ENCODE measurements at places on chromosomes 11 and 22.

DNA sequence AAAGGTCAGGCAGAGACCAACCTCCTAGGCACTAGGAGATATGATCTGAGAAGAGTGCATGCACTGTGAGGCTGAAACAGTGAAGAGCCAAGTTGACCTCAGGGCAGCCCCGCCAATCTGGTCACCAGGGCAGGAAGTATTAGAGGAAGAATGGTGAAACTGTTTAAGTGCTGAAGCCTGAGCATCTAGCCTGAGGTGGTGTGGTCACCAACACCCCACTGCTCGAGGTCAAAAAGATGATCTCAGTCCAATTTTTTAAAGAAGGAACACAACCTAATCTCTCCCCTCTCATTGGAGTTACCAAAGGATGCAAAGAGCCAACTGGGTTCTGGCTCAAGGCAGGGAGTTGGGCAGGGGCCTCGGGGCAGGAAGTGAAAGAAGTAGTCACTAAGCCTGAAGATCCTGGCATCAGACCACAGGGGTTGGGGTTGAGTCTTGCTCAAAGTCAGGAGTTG lies 4.0 kb downstream of the APBB1 start:
- DNase-seq = no peak

DNA sequence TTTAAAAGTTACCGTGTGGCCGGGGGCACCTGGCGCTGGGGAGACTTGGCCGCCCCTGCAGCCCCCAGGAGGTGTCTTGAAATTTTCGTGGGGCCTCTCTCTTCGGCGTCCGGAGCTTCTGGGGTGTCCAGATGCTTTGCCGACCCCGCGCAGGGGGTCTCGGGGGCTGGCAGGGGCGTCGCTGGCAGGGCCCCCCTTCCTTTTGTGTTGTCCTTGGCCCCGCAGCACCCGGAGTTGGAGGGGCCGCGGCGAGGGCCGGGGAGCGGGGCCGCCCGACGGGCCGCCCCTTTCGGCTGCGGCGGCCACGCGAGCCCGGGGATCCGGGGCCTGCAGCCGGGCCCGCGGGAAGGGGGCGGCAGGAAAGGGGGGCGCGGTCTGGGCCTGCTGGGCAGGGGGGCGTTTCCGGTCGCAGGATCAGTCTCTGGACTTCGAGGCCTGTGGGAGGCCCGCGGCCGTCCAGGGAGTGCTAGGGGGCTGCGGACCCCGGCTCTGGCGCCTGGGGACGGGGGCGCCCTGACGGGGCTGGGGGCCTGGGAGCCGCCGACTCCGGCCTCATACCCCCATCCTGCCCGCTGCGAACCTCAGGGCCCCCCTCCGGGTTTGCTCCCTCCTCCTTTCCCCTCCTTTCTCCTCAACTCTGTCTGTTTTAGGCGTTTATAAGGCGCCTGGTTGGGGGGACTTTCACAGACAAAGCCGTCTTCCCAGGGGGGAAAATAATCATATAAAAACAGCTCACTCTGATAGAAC lies 869 bp downstream of the ZC3H7B start:
- DNase-seq = no peak

DNA sequence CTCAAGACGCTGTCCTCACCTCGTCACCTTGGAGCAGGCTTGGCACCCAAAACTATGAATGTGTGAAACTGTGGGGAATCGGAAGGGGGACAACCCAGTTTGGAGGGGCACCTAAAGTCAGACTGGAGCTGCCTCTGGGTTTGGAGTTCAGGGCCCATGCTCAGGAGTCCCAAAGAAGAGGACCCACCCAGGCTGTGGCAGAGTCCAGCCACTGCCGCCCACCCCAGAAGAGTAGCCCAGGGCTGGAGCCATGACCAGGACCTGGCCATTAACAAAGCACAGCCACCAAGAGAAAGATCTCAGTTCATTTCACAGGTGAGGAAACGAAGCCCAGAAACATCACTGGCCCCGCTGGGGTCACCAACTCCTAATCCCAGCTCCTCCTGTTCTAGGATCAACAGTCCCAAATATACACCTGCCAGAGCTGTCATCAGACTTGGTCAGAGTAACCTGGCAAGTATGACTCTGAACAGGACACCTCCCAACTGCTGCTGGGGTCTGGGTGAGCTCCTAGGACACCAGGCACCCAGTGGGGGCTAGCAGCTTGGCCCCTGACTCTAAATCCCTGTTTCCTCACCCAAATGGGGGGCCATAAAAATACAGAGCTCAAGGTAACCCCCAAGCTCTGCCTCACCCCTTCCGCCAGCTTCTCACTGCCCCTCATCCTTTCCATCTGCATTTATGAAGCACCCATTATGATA lies 2.7 kb downstream of the RAB3IL1 start:
- no peak for DNase-seq

GRCh38 chr22:24685531-24686190 lies 82.7 kb downstream of the GGT1 start:
- DNase-seq = no peak

DNA sequence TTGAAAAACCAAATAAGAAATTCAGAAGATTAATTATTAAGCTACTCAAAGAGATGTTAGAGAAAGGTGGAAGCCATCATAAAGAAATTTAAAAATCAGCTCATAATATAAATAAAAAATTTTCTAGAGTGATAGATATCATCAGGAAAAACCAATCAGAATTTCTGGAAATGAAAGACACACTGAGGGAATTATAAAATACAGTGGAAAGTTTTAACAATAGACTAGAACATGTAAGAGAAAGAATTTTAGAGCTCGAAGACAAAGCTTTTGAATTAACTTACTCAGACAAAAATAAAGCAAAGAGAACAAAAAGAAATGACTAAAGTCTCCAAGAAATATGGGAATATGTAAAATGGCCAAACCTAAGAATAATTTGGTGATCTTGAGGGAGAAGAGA lies 1926.9 kb upstream of the RAG2 start:
- DNase-seq = no peak

GRCh38 chr11:117095284-117096161 lies 2.7 kb downstream of the SIK3 start:
- no peak for DNase-seq

GRCh38 chr11:64888406-64888728 lies 9.9 kb upstream of the EHD1 start:
- no peak for DNase-seq

DNA sequence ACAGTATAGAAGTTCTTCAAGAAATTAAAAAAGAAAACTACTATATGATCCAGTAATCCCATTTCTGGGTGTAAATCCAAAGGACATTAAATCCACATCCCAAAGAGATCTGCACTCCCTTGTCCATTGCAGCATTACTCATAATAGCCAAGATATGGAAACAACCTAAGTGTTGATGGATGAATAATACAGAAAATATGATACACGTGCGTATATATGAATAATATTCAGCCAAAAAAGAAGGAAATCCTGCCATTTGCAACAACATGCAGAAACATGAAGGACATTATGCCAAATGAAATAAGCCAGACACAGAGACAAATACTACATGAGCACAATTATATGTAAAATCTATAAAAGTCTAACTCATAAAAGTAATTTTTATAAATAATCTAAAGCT lies 306.3 kb upstream of the ANO3 start:
- no peak for DNase-seq

- no peak for DNase-seq
Measured at GRCh38 chr11:77155556-77156130, 27.6 kb downstream of the MYO7A start.

- no peak for DNase-seq
Measured at GRCh38 chr22:31625661-31626426, 36.2 kb downstream of the PISD start.

GRCh38 chr11:33383075-33383919 lies 126.1 kb downstream of the HIPK3 start:
- no peak for DNase-seq

DNA sequence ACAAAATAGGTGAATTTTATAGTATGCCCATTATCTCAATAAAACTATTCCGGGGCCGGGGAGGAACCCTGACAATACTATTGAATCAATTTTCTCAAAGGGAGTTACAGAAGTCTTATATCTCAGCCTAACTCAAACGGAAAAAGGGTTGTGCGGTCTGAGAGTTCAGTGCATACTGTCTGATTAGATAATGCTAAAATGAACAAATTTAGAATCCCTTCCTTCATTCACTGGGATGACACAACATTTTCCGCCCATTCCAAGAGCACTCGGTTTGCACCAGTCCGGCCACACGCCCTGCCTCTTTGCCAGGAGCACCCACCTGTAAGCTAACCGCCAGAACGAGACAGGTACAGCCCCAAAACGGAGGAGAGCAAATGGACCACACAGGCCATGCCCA lies 50.0 kb upstream of the NFRKB start:
- no peak for DNase-seq

DNA sequence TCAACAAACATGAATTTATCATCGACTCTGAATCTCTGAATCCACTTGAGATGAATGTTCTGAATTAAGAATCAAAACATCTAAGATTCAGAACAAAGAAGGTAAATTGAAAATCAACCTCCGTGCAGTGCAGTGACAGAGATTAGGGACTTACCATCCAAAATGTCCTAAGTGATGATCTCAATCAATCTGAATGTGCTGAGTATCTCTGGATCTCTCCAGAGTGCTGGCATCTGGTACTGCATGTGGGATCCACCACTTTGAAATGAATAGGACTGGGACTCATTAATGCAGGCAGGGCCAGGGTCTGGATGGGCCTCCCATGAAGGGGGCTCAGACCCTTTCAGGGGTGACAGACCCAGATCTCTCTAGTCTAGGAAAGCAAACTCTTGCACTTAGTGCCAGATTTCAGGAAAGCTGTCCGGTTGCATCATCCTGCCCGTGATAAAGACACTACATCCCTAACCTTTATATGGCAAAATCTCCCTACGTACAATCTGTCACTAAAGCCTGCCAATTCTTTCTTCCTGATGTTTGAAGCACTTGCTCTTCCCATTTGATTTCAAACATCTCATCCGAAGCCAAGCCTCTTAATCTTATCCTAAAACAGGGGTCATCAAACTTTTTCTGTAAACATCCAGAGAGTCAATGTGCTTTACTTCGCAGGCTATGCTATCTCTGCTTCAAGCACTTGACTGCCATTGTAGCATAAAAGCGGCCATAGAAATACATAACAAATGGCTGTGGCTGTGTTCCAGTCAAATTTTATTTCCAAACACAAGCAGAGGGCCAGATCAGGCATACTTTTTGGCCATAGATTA lies 263.3 kb downstream of the LARGE1 start:
- no peak for DNase-seq

GRCh38 chr11:134052988-134053945 lies 15.6 kb upstream of the JAM3 start:
- no peak for DNase-seq

GRCh38 chr11:112555491-112556364 lies 295.1 kb upstream of the PLET1 start:
- peak; percentile 52 for DNase-seq

- DNase-seq = no peak
Measured at GRCh38 chr11:60925868-60926267, 1.6 kb downstream of the TMEM132A start.

- no peak for DNase-seq
Measured at GRCh38 chr11:14308897-14309387, 50.0 kb downstream of the RRAS2 start.

- DNase-seq = no peak
Measured at GRCh38 chr11:7251487-7251835, 243 bp upstream of the SYT9 start.

All from stimulated activated CD8-positive, alpha-beta memory T cell treated with anti-CD3 and anti-CD28 coated beads, Interleukin-4, amount 100 ng/mL, for 4 hours (primary cell).